Activated CD4-positive, alpha-beta T cell treated with anti-CD3 and anti-CD28 coated beads for 36 hours (primary cell): ENCODE measurements at places on chromosomes 12 and 14. TPM values are rescaled to one million over a fixed set of nuclear protein-coding genes. Genes with fewer than 3 reads are reported as not detected.

Gene NPFF
- total RNA-seq = not detected

Gene GXYLT1
- total RNA-seq = 6.7 TPM

Gene SALL2
- total RNA-seq = 5.5 TPM

Gene CLMN
- total RNA-seq = 0.75 TPM

Gene STAT6
- total RNA-seq = 288 TPM

Gene SLC39A2
- total RNA-seq = 0.21 TPM

Gene PRB2
- not detected for total RNA-seq
